Memory B cell (primary cell): ENCODE measurements at places on chromosomes 6 and 20.

DNA sequence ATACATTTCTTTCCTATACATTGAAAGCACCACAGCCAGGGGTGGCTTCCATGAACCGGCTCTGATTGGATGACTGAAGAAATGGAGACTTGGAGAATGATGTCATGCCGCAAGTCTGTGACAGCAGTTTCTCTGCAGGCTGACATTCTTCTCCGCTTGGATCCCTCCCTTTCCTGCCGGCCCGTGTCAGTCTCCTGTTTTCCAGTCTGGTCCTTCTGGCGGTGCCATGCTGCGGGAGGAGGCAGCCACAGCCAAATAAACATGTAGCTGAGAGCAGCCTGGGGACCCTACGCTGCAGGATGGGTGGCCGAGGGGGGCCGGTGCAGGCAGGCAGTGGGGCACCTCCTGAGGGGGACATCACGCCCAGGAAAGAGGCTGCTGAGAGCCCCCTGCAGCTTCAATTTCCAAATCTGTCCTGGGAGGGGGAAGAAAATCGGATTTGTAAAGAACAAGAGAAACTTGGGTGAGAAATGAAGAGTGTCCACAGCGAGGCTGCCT lies 178.0 kb downstream of the TAF4 start:
- no peak for DNase-seq

- no peak for DNase-seq
Observed at GRCh38 chr20:17967521-17968365, 851 bp downstream of the SNX5 start.

DNA sequence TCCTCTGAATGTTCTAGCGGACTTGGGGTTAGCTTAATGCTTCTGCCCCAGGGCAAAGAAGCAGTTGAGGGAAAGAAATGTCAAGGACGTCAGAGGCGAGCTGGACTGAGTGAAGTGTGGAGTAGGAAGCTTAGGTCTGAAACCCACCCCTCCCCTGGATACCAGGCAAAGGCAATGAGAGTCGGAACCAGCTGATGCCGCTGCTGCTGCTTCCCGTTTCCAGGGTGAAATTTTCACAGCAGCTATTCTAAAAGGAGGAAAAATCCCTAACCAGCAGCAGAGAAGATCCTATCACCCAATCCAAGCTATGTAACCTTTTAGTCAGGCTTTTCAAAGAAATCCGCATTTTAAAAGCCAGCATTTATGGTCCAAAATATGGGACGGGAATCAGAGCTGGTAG lies 564.3 kb downstream of the LMBRD1 start:
- no peak for DNase-seq

DNA sequence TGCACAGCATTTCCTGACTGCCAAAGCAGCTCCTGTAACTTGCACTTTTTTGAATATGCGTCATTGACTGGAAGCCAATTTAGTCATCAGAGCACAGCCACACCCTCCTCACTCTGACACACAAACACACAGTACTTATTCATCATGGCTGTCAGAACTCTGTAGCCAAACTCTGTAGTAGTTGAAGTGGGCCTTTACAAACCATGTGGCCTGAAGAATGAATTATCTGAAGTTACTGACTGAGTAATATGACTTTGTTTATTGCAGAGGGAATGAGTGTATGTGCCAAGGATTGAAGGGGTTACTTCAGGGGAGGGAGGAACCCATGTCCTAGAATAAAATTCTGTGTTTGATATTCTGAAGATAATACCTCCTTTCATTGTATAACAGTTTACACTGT lies 102.7 kb downstream of the FIG4 start:
- no peak for DNase-seq

DNA sequence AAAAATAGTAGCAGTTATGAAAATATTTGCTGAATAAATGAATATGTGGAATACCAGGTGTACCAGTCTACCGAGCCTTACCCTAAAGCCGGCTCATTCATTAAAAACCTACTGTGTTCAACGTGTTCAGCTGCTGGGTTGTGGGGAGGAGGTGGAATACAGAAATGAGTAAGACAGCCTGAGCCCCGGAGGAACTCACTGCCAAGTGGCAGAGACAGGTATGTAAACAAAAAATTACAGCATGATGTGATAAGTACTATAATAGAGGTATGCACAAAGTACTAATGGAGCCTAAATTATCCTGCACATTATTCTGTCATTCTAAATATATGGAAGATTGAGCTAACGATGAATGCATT lies 6.8 kb upstream of the ADTRP start:
- no peak for DNase-seq

- no peak for DNase-seq
Observed at GRCh38 chr6:10947966-10948365, 61.1 kb downstream of the SYCP2L start.

- DNase-seq = no peak
Observed at GRCh38 chr20:35595456-35595855, 20.2 kb upstream of the SPAG4 start.

- DNase-seq = no peak
Observed at GRCh38 chr6:134720353-134721059, 229.4 kb downstream of the ALDH8A1 start.

- DNase-seq = no peak
Observed at GRCh38 chr6:33132081-33132524, 56.3 kb downstream of the HLA-DPB1 start.

- no peak for DNase-seq
Observed at GRCh38 chr6:85865420-85866369, 223.0 kb upstream of the SYNCRIP start.

GRCh38 chr20:52405986-52406385 lies 214.4 kb upstream of the ZFP64 start:
- DNase-seq = no peak

GRCh38 chr6:163416557-163417253 lies 2.2 kb downstream of the QKI start:
- peak; percentile 24 for DNase-seq

DNA sequence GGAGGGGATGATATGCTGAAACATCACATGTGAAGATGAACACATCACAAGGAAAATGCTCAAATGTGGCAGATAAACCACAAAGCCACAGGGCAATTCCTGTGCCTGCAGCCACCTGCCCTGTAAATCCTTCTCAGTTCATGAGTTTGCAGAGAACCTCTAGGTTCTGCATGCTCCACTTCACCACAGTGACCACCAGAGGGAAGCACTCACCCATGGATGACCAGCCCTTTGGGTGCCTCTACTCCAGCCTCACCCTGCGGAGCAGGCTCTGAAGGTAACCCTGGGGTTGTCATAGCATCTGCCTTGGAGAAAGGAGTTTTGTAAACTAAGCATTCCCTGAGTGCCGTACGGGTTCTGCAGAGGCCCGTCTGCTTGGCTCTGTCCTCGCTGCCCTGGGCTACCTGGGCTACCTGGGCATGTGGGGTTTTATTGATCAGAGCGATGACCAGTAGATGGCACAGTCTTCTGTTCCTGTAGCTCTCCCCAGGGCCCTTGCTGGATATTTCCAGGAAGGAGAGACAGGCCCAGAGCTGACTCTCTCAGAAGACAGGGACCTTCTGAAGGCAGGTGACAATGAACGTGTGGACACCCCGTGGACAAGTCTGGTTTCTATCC lies 31.7 kb upstream of the CST1 start:
- no peak for DNase-seq

- no peak for DNase-seq
Observed at GRCh38 chr20:44780226-44780625, 30.1 kb downstream of the RIMS4 start.

GRCh38 chr6:154382740-154383139 lies 26.1 kb upstream of the IPCEF1 start:
- DNase-seq = no peak

DNA sequence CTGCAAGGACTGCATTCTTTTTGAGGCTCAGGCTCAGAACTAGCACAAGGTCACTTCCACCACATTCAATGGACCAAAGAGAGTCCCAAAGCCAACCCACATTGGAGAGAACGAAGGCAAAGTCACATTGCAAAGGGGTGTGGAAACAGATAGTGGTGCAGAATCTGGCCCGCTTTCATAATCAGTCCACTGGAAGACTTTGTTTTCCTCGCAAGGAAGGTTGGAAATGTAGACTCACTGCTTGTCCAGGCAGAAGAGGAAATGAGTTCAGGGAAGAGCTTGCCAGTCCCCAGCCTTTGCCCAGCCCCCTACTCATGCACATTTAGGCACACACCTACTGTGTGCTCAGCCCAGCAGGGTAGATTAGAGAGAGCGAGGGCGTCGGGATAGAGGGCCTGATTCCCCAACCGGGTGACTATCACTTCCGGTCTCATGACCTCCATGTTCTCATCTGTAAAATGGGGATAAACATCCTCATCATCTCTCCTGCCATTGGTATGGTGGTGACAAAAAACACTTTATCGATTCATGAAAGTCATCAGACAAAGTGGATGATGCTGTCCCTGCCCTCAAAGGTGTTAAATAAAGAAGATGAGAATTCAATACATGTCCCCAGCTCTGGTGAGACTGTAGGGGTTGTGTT lies 24.3 kb upstream of the CCN5 start:
- no peak for DNase-seq

- DNase-seq = no peak
Observed at GRCh38 chr6:156780962-156781853, 4.0 kb downstream of the ARID1B start.

- DNase-seq = no peak
Observed at GRCh38 chr20:41345729-41346067, 5.1 kb downstream of the LPIN3 start.

- DNase-seq = no peak
Observed at GRCh38 chr20:7695635-7696034, 244.6 kb downstream of the HAO1 start.

DNA sequence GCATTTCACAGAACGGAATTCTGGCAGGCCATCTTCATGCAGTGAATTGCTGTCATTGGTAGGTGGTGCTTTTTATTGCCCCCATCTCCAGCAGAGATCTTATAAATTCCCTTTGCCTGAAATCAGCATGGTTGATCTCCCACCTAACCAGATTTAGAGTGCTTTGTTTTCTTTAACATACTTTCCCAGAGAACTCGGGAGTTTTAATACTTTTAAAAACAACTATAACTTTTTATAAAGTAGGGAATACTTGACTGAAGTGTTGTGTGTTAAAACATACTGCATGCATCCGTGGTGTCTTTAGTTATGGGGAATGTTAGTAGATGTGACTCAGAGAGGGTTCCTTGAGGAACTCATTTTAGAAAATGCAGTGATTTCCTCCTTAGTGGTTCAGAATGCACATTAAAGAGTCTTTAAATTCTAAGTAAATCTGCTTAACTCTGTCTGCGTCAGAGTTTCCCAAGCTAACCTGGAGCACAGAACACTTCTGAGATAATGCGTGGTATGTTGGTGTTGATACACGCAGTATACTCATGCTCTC lies 54.9 kb downstream of the AKAP12 start:
- DNase-seq = no peak

DNA sequence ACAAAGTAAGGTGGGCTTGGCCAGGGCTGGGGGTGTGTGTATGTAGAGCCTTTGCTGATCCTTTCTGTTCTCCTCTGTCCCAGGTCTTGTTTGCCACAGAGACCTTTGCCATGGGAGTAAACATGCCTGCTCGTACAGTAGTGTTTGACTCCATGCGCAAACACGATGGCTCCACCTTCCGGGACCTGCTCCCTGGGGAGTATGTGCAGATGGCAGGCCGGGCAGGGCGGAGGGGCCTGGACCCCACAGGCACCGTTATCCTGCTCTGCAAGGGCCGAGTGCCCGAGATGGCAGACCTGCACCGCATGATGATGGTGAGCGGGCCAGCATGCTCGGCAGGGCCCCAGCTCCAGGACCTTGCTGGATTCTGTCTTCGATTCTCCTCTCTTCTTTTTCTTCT lies 6.2 kb downstream of the DXO start:
- no peak for DNase-seq

DNA sequence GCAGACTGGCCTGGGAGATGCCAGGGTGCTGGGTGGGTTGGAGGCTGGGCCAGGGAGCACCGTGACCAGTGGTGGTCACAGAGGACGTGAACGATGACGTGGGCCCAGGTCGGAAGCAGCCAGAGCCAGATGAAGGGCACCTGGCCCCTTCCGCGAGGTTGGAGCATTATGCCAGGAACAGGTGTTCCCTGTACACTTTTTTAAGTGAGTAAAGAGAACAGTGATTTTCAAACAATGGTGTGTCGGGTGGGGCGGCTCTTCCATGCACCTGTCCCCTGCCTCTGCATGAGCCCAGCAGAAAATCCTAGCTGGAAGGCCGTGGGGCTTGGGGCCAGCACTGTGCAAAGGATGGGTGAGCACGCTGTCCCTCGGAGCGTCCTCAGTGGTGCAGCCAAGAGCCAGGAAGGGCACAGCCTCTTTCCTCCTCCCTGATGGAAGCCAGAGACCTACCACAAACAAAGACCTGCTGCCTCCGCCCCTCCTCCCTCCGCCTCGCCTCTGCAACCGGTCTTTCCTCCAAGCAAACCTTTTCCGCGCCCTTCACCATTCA lies 350.5 kb downstream of the ZFAND3 start:
- DNase-seq = no peak

DNA sequence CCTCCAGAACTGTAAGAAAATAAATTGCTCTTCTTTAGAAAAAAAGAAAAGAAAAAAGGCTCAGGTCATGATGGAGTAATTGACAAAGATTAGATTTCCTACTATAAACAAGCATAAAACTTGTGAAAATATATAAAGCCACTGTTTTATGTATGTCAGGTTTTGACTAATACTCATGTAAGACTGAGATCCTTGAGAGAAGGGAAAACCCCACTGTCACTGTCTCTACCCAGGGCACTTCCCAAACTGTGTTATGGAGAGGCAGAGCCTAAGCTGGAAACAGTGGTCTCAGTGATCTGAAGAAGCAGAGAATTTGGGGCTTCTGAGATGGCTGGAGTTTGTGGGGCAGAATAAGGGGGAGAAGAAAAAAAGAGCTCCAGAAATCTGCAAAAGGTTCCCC lies 7.6 kb downstream of the ACAT2 start:
- DNase-seq = no peak

DNA sequence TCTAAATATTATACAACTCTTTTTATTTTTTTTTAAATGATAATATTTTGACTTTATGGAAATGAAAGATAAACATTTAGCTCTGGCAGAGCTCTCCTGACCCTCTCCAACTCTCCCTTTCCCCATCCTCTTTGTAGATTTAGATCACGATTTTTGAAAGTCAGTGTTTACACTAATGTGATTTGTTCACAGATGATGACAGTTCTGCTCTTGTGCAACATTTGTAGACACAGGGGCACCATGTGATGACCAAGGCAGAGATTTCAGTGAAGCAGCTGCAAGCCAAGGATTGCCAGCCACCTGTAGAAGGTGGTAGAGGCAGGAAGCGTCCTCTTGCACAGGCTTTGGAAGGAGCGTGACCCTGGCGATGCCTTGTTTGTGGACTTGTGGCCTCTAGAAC lies 483.2 kb downstream of the QKI start:
- no peak for DNase-seq

DNA sequence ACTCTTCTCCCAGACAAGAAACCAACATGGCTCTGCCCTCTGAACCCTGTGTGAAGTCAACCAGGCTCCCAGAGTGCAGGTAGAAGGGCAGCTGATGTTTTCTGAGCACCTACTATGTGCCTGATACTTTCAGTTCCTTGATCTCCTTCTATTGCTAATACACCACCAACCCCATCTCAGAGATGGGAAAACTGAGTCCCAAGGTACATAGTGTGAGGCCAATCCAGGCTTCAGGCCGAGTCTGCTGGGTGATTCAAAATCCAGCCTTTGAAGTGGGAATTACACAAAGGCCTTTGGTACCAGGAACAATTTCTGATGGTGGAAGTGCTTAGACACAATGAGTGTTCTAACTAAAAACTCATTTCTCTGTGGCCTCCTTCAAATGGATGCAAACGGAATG lies 96.3 kb downstream of the NFATC2 start:
- DNase-seq = no peak

GRCh38 chr6:149028767-149029405 lies 282.1 kb downstream of the UST start:
- DNase-seq = peak; percentile 65

GRCh38 chr6:152057832-152058498 lies 250.5 kb downstream of the ESR1 start:
- DNase-seq = no peak

- DNase-seq = no peak
Observed at GRCh38 chr6:43779852-43780236, 9.8 kb downstream of the VEGFA start.
